ENCODE measurements at places on chromosomes 5 and 9.

- DNase-seq, result peak; percentile 30
Measured at GRCh38 chr5:14879393-14879792, 7.8 kb upstream of the ANKH start.

DNA sequence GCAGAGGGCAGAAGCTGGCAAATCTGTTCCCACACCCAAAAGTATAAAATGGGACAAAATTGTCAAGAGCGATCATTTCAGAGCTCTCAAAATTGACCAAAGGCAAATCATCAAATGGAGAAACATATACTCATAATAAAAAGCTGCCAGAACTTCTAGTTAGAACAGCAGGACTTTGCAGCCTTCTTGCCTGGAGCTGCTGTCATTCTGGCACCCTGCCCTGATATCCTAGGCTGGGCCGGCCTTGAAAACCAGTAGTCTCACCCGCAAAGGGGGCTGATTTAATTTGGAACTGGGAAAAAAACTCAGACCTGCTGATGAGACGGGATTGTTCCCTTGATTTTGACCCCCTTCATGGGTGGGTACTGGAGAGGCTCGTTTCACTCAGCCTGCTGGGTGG is 18.5 kb downstream of the OR2V1 start:
- DNase-seq, result no peak

- peak; percentile 53 for DNase-seq
Measured at GRCh38 chr5:143775258-143775657, 36.7 kb upstream of the HMHB1 start.

DNA sequence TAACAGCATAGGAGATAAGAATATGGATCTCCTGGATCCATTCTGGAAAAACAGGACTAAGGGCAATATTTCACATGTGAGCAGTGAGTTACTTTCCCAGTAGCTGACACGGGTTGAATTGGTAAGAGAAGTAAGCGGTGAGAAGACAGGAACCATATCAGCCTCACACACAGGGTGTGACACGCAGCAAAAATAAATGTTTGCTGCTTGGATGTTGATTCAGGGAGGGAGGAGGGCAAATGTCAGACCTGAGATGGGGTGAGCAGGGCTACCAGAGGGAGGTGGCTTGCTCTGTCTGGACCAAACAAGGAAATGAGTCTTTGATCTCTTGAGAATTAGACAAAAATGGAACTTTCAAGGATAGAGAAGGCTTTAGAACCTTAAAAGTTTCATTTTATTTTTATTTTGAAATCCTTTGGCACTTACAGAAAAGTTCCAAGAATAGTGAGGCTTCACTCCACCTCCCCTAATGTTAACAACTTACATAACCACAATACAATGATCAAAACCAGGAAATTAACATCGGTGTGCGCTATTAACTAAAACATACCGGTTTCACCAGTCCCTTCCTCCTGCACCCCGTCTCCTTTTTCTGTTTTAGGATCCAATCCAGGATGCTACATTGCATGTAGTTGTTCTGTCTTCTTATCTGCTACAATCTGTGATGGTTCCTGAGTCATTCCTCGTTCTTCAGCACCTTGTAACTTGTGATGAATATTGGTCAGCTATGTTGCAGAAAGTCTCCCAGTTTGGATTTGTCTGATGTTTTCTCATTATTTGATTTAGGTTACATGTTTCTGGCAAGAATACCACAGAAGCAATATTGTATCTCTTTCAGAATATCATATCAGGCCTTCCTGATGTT is 20.5 kb upstream of the ARHGEF28 start:
- DNase-seq, result no peak

GRCh38 chr9:130419521-130420035 is 25.2 kb upstream of the ASS1 start:
- DNase-seq, result no peak

- DNase-seq, result no peak
Measured at GRCh38 chr5:132998556-132998955, 27.8 kb downstream of the ZCCHC10 start.

DNA sequence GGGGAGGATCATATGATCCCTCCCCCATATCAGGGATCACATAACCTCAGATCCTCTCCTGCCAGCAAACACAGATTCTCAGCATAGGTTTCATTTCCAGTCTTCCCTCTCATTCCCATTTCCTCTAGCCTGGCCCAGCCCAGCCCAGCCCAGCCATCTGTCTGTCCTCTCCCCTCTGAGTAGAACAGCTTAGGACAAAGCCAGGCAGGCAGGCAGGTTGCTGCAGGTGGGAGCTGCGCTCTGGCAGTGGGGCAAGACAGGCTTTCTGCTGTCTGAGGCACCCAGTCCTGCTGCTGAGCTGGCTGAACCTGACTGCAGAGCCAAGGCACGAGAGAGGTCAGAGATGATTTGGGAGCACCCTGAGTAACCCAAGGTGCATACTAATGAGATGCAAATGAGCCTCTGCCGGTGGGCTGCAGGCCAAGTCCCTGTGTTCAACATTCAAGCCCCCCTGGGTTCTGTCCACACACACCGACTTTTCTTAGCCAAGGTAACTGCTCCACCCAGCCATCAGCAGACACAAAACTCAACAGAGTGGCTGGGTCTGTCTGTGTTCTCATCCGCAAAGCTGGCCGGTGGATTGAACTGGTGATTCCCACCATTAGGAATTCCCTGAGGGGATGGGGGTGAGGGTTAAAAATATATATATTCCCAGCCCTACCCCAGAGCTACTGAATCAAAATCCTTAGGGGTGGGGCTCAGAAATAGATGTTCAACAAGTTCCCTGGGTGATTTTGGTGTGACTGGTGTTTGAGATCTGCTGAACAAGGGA is 9.1 kb downstream of the FAT2 start:
- DNase-seq, result no peak

DNA sequence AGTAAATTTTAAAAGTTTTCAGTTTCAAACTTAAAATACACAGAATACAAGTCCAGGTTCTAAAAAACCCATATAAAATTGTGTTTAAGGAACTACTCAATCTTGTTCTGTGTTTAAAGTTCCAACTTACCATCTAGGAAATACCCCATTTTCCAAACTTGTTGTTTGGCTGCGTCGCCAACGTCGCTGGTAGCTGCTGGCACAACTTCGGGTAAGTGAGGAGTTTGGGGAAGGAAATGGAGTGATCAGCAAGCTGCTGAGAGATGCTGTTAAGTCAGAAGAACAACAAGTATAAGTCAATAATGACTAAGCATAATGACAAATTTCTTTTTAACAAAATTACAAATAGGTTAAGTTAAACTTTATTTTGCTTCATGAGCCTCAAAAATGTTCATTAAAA is 71.3 kb upstream of the RAPGEF6 start:
- no peak for DNase-seq

GRCh38 chr5:148471379-148471778 is 87.6 kb downstream of the FBXO38 start:
- peak; percentile 69 for DNase-seq

- DNase-seq, result no peak
Measured at GRCh38 chr5:131297886-131298285, 34.0 kb downstream of the CDC42SE2 start.

DNA sequence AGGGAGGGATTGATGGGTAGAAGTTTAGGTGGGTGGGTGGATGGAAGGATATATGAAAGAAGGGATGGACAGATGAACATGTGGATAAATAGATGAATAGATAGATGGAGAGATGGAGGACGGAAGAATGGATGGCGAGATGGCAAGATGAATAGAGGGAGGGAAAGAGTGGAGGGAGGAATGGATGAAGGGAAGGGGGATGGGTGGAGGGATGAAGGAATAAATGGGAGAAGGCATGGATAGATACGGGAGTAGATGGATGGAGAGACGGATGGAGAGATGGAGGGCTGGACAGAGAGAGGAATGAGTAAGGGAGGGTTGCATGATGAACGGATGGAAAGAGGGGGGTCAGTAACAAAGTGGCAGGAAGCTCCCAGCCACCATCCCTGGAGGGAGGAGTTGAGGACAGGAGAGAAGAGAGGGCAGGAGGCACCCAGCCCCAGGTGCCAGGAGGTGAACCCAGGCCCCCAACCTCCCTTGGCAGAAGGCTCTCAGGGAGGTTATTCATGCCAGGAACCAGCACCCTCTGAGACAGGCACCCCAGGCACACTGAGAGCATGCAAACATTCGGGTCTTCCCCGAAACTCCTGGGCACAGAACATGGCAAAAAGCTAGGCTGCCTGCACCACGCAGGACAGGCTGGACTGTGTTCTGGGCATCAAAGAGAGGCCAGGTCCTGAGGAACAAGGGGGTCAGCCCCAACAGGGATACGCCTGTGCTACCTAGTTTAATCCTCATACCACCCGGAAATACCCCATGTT is 9.1 kb downstream of the SARDH start:
- no peak for DNase-seq

DNA sequence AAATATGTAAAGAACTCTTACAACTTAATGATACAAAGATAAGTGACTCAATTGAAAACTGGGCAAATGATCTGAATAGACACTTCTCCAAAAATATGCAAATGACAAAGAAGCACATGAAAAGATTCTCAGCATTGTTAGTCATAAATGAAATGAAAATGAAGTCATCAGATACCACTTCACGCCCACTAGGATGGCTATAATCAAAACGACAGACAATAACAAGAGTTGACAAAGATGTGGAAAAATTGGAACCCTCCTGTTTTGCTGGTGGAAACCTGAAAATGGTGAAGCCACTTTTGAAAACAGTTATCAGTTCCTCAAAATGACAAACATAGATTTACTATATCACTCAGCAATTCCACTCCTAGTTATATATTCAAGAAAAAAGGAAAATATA is 7.9 kb upstream of the SYK start:
- no peak for DNase-seq

DNA sequence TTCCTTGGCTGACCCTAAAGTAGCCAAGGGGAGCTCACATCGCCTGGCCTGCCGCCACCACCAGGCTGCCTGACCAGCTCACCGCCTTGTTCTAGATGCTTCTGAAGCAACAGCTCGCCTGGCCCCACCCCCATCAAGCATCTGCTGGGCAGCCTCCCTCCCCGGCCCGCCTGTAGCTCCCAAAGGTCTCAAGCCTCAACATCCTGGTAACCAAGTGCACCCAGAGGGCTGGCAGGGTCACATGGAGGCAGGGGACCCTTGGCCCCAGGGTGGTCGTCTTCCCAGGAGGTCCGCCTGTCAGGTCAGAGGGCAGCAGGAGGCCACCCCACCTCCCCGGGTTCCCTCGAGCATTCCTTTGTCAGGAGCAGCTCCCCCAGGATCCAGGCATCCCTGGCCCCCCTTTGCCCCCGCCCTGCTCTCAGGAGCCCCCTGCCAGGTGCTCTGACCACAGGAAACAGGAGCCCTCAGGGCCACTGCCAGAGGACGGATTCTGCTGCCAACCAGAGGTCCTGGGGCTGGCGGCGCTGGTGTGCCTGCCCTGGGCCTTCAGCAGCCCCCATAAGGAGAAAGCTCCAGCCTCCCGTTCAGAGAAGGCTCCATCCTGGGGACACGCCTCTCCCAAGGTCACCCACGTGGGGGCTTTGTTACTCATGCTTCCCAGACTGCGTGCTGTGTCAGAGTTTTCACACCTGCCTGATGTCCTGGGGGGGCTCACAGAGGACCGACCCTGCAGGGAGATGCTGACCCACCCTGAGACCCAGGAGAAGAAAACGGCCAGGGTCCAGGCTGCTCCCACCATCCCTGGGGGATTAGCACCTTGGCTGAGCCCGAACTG is 3.5 kb upstream of the LRRC14B start:
- DNase-seq, result no peak

- DNase-seq, result no peak
Measured at GRCh38 chr5:178180141-178180863, 6.9 kb downstream of the GMCL2 start.

- DNase-seq, result no peak
Measured at GRCh38 chr5:160565376-160565775, 143.7 kb downstream of the PTTG1 start.

DNA sequence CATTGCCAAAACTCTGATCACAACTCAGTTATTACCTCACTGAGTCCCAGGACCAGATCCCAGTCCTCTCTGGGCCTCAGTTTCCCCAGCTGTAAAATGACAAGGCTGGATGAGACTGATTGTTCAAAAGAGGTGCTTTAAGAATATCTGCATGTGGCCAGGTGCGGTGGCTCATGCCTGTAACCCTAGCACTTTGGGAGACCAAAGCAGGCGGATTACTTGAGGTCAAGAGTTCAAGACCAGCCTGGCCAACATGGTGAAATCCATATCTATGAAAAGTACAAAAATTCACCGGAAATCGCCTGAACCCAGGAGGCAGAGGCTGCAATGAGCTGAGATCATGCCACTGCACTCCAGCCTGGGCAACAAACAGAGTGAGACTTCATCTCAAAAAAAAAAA is 8.3 kb downstream of the ATOX1 start:
- DNase-seq, result no peak

DNA sequence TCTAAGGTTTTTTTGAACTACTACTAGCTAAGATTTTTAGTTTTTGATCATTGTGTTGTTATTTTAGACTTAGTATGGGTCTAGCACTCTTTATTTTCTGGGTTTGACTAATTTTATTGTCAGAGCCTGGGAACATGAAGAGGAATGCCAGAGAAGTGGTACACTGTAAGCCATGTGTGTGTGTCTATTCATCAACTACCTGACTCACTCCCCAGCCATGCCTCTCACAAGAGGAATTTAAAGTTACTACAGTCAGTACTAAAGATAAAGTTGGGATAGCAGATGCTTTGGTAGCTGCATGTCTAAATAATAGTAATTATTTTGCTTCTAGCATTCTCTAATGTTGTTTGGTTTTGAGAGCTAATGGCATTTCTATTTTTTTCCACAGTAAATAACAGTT is 264.8 kb downstream of the CSNK1G3 start:
- peak; percentile 88 for DNase-seq

- DNase-seq, result no peak
Measured at GRCh38 chr9:98867103-98867428, 59.6 kb downstream of the GALNT12 start.

GRCh38 chr9:105673850-105674387 is 11.7 kb downstream of the TAL2 start:
- DNase-seq, result no peak

DNA sequence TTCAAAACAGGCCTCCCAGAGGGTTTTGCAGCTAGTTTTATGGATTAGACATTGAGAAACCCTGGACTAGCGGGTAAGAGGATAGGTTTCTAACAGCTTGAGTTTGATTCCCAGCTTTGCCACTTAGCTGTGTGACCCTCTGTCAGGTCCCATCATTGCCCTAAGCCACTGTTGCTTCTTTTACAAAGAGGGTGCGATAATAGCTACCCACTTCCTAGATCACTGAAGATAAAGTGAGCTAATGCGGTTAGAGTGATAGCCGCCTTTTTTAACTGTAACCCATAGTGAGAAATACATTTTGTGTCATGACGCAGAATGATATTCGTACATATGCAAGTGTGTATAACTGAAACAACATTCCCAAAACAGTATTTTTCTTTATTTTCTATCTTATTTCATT is 40.3 kb downstream of the CSF1R start:
- DNase-seq, result no peak

- DNase-seq, result no peak
Measured at GRCh38 chr9:93902780-93903655, 52.1 kb downstream of the BARX1 start.

DNA sequence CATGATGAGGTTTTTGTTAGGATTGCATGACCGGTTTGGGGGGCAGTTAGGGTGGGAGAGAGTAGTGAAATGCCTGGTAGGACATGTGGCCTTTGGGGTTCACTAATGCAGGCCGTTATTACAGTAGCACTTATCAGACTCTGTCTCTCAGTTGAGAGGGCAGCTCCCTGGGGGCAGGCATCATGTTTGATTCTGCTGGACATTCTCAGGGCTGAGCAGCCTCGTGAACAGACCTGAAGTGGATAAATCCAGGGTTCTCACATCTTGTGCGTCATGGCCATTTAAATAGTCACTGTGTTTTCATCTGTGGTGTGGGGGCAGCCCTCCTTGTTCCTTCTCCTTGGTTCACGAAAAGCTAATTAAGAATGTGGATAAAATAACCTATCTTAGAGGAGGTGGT is 18.9 kb downstream of the KCNN2 start:
- no peak for DNase-seq
